Activated T-cell treated with anti-CD3 and anti-CD28 coated beads, Interleukin-2, amount 50 U/mL, for 1 hour (primary cell): ENCODE measurements at places on chromosomes 11 and 22.
A peak's percentile ranks its signal among the peaks of the same experiment; 100 is the strongest.

DNA sequence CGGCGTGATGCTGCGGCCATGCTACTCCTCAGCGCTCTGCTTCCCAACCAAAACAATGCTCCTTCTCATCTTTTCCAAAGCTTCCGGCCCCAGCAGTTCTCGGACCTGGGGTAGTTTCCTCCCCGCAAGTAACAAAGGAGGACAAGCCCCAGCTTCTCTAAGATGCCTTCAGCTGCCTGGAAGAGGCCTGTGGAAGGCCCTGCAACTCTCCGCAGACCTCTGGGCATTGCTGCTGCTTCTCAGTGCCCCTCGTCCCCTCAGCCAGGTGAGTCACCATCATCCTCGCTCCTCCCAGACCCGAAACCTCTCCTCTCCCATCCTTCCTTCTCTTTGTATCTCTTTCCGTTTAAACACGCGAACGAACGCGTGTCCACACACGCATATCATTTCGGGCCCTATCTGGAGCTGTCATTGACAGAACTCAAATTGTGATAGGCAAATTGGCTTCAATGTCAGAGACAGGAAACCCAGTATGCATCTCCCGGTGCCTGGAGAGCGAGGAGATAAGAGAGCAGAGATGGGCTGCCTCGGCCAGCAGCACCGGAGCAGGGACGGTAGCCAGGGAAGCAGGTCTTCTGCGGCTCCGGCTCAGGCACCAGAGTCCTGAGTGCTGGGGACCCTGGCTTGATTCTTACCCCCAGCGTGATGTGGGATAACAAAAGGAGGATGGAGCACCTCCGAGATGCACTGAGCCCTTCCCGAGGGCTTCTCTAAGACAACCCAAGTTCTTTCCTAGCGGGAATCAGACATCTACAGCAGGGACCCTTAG, 22.0 kb upstream of the JAM3 start:
- no peak for DNase-seq

DNA sequence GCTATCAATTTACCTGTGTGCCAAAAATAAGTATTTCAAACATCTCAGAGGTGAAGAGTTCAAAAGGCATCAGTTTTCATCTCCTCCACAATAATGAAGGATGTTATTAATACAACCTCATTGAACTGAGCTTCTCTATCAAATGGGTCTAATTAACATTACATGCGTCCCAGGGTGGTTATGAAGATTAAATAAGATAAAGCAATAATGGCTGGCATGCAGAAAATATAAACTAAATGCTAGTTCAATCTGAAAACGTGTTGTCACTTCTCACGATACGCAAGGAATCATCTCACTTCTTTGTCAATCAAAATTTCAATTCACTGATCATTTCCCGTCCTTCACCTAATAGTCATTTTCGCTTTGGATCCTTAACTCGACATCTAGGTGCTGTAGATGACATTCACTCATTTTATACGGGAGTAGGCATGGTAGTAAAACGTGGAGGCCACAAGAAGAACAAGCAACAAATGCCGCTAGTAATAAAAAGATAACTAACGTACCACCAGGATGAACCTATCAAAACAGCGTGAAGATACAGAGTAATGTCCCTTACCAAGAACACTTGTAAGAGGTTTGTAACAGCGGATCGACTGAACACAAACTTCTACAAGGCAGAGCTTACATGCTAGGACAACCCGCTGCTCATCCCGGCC, 918 bp downstream of the CHORDC1 start:
- no peak for DNase-seq

- DNase-seq = no peak
These were observed 118.0 kb upstream of the IGLL5 start for GRCh38 chr22:22769434-22770279.

DNA sequence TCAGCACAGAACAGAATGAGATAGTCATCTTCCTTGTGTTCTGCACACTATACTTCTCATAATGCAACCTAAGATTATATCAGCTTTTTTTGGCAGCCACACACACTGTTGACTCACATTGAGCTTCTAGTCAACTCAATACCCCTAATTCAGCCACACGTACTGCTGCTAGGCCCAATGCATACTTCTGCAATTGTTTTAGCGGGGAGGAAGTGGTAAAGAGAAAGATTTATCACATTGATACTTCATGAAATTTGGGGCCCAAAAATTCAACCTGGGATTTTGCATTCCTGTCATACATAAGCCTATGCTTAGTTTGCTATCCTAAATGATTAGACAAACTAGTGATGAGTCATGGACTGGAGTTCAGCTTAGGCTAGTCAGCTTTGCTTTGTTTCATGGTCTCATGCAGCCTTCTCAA, 8.6 kb upstream of the UPB1 start:
- DNase-seq = no peak

GRCh38 chr11:70029115-70029860, 48.8 kb upstream of the ANO1 start:
- DNase-seq = no peak

DNA sequence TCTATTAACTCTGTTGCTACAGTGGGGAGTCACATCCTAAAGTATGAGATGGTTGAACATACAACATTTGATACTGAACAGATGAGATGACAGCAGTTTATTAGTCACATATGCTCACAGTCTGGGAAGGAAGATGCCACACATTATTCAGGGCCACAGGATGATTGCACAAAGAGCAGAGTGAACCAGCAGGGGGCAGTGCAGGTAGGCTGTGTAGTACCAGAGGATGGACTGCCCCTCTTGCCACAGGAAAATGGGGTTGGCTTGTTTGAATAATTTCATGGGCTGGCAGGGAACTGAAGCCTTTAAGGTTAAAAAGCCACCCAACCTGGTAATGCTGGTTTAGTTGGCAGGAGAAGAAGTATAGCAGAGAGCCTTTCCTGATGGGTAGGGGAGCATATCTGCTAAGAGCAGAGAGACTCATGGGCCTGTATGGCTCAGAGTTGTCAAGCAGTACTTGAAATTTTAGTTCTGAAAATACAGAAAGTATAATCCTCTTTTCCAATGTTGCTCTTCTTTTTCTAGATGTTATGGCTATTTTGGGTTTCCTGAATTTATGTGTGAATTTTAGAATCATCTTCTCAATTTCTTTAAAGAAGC, 180.4 kb upstream of the B3GAT1 start:
- DNase-seq = peak; percentile 44

GRCh38 chr11:99069856-99070444, 49.2 kb downstream of the CNTN5 start:
- DNase-seq = no peak

GRCh38 chr11:13944911-13945425, 17.6 kb upstream of the SPON1 start:
- DNase-seq = no peak

DNA sequence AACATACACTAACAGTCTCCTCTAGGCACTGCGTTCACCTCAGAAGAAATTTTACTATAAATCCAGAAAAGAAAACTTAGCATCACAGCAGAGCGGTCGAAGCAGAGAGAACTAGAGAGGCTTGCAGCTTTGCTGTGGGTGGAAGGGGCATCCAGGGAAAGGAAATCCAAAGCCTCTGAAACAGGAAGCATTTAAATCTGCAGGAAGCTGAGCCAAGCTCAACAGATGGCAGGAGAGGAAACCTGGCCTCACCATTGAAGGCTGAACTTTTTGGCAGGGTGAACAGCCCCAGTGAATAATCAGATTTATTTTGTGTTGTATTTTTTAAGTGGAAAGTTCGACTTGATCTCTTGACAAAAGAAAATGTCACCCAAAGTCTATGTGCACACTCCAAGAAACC, 858.1 kb downstream of the OPCML start:
- no peak for DNase-seq

DNA sequence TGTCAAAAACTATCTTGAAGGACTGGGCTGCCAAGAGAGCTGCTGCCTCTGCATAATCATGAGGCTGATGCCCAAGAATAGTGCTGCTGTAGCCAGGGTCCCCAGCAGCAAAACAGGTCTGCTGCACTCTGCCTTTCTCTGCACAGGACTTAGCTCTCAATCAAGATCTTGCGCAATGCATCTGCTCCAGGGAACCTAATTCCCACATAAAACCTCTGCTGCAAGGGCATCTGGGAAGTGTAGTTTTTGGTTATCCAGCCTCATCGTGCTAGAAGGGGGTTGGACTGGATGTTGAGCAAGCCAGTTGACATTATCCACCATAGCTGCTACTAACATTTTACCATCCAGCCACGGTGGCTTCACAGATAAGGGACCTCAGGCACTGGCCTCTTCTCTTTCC, 192.7 kb downstream of the C11orf91 start:
- DNase-seq = no peak

DNA sequence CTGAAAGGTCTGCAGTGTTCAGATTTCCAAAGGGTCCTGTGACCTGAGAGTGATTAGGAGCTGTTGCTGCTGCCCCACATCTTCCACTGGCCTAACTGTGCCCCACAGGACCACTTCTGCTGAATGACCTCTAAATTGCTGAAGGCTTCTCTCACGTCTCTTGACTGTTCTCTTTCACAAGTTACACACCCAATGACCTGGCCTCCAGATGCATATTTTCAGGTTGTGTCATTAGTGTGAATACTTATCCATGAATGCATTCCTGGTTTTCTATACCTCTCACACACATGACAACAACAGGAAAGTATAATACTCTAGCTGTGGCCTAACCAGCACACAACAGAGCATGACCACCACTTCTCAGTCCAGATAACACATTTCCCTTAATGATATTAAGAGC, 15.4 kb downstream of the PRR14L start:
- DNase-seq = no peak

GRCh38 chr22:46610356-46610755, 9.8 kb upstream of the GRAMD4 start:
- DNase-seq = no peak

GRCh38 chr11:68704887-68705286, 20.5 kb downstream of the GAL start:
- no peak for DNase-seq

DNA sequence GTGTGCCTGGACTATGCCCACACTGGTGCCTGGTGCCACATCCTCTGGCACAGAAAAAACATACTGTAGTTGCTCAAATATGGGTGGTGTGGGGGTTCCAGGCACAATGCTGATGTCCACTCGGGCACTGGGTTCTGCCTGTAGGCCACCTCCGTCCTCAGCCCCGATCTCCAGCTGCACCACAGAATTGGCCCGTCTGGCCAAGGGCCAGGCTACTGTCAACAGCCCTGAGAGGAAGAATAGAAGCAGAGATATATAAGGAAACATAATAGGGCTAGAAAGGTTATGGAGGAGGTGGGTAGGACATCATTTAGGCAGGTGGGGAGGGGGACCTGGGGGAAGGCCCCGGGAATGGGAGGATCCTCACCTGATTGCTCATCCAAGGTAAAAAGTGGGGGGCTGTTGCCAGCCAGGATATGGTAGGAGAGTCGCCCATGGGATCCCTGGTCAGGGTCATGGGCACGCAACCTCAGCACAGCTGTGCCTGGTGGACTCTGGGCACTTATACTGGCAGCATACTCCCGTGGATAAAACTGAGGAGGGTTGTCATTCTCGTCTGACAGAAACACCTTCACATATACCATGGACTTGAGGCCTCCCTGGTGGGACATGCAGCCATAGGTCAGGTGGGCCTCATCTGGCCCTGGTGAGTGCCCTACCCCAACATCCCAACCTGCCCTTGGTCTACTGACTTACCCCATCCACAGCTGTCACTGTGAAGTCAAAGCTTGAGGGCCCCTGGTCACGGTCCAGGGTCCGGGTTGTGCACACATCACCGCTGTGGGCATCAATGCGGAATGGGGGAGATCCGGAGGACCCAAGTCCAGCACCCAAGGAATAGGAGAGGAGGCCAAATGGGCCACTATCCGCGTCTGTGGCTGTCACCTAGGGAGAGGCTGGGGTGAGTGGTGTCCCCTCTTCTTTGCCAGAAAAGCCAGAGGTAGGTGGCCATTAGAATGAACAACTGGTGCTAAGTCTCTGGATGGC, 14.5 kb upstream of the TPP1 start:
- no peak for DNase-seq

- no peak for DNase-seq
These were observed 25.7 kb upstream of the KRTAP5-7 start for GRCh38 chr11:71501071-71501985.

DNA sequence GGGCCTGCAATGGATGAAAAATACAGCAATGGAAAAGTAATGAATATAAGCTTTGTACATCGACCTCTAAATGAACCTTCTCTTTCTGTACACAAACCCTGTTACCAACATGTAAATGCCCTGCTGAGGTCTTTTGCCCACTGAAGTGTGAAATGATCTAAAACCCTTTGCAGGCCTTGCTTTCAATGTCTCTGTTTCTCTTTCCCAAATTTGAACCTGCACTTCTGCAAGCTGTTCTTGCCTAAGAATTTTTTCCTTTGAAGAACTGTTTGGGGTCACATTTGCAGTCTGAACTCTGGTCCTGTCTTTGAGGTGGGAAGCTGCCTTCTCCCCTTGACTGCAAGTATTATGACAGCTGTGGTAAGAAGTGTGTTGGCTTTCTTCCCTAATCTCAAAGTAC, 1237.1 kb downstream of the FAM181B start:
- no peak for DNase-seq

DNA sequence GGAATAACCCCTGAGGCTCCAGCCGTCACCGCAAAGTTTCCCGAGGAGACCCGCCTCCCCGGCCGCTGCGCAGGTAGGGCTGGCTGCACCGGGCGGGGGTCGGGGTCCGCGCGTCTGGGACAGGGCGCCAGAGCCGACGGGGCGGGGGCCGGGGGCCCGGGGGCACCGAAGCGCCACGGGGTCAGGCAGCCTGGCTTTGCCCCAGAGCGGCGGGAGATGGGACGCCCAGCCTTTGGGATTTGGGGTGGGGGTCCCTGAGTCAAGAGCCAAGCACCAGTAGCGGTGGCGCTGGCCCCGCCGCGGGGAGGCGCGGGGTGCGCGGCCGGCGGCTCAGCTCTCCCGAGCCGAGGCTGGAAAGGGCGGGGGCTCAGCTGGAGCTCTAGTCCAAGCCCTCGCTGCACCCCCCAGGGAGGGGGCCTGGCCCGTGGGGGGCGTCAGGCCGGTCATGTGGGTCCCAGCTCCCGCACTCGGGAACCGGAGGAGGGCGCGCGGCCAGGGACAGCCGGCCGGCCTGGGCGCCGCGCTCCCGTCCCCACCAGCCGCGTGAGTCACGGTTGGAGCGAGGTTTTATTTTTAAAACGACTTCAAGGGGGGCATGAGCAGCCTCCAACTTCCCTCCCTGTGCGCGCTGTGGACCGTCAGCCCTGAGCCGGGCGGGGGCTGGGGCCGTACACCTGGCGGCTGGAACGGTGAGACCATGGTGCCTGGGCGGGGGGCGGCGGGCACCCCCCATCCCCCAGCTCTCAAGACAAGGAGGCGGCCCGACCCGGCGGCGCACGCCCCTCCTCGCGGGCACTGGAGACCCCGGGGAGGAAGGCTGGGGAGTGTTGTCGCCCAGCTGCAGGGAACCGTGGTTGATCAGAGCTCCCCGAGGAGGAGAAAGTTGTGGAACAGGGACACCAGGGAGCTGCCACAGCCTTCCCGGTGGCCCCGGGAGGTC, 626 bp downstream of the FLRT1 start:
- DNase-seq = no peak

GRCh38 chr11:120121914-120122473, 15.9 kb downstream of the TRIM29 start:
- DNase-seq = no peak

DNA sequence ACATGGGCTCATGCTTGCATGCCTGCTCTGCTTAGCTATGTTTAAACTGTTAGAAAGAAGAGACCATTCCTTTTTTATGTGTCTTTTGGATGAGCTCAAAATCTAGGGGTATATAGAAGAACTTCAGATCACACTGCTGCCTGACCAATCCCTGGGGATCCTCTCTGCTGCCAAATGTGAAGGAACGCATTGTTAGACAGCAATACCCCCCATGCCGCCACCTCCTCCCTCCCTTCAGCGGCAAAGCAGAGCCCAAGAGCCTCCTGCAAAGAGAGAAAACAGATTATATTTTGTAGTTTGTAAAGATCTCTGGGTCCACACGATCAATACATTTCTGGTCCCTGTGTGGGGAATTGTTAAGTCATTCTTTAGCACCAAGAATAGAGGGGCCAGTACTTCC, 677.6 kb downstream of the NTM start:
- DNase-seq = no peak

- no peak for DNase-seq
These were observed 2.5 kb downstream of the RHBDD3 start for GRCh38 chr22:29265305-29265704.
